ENCODE measurements at places on chromosomes 5 and 9. TPM values are rescaled to one million over a fixed set of nuclear protein-coding genes. Genes with fewer than 3 reads are reported as not detected.

DNA sequence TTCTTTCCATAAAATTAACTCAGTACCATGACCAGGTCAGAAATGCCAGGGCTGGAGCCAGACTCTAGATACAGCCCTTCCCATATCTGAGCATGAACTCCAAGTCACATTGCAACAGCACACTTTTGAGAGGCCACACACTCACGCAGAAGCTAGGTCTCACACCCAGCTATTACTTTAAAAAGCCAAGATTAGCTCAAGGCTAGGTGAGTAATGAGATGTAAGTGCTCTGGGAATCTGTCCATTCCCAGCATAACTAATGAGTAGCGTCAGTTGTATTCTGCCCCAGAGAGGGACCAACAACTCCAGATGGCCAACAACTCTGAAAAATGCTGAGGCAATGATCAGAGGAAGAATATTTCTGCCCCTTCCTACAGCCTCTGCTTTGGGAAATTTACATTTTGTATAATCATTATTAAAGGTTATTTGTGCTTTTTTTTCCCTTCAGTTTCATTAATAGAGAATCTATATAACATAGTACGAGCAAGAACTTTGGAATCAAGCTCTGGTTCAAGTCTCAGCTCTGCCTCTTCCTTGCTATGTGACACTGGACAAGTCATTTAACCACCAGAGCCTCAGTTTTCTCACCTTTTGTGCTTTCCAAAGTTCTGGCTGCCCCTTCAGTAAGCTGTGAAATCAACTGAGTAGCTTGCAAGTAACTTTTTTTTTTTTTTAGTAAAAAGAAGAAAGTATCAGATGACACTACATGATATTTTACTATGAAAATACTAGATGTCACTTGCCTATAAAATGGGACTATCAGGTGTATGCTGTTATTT lies 118.3 kb downstream of the NR6A1 start:
- peak; percentile 72 for DNase-seq

GRCh38 chr5:139897342-139897741 lies 101.7 kb downstream of the PSD2 start:
- DNase-seq, result no peak

DNA sequence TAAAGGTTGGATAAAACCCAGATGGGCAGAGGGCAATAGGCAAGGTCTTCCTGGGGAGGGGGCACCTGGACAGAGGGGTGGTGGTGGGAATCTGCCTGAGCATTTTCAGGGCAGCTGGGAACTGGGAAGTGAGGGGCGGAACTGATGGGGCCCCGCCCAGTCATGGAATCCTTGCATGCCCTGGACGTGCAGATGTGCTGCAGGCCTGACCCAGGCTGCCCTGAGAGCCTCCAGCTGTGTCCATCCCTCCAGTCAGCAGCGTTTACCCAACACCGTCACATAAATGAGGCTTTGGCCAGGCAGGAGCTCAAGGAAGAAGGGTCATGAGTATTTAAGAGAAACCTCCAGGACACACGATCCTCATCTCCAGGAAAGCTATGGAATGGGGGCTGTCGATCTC lies 70.3 kb downstream of the DAB2IP start:
- DNase-seq, result no peak

DNA sequence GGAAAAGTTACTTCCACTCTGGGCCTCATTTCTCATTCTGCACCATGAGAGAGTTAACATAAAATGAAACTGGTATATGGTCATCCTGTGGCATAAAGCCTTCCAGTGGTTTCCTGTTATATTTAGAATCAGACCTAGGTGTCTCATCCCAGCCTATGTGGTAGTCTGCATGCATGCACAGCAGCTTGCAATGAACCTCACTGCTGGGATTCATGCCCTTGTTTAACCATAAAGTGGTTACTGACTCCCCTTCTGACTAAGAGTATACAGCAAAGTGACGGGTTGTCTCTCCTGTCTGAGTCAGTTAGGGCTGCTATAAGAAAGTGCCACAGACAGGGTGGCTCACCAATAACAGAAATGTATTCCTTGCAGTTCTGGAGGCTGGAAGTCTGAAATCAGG lies 14.7 kb upstream of the TDRD7 start:
- DNase-seq, result peak; percentile 14

DNA sequence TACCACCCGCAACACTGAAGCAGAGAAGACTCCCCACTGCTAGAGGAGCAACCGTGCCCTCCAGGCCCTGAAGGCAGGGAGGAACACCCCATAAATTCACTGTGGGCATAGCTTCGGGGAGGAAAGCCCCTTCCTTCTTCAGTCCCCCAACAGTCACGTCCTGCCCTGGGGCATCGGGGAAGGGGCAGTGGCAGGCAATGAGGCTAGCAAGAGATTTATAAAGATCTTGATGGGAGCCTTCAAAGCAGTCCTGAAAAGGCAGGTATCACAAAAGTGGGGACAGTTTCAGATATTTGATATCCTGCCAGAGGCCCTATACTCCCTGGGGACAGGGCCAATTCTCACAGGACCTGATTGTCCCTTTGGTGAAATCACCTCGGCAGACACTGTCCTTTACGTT lies 16.9 kb upstream of the TRIM14 start:
- no peak for DNase-seq

LVRN gene
- 0.11 TPM for total RNA-seq

IL5 gene
- total RNA-seq, result not detected

GRCh38 chr9:135751501-135751900 lies 49.5 kb downstream of the KCNT1 start:
- DNase-seq, result no peak

DNA sequence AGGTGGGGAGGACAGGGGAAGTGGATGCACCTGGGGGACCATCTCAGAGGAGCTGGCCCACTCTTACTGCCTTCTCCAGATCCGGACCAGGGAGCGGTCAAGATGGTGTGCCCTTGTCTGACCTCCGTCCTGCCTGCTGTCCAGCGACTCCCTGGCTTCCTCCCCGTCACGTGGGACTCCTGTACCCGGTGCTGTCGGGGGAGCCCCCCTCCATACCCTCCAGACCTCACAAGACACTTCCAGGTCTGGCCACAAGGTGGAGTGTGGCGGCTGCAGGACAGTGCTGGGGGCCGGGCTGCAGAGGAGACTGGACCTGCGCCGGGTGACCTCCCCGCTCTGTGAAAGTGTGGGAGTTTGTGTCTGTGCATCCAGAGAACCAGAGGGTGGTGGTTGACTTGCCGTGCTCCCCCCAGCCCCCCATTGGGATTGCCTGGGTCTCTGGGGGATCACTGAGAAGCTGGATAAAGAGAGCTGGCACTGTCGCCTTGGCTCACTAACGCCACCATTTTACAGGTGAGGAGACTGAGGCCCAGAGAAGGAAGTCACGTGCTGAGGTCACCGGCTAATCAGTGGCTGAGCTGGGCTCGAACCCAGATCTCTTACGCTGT lies 1.9 kb upstream of the CRB2 start:
- DNase-seq, result peak; percentile 45

IFNB1 gene
- not detected for total RNA-seq

PCDHA6 gene
- total RNA-seq, result not detected

GRCh38 chr9:133377721-133378216 lies 1.6 kb downstream of the STKLD1 start:
- peak; percentile 55 for DNase-seq

GRCh38 chr9:128917151-128917849 lies 3.5 kb upstream of the PHYHD1 start:
- peak; percentile 71 for DNase-seq

DNA sequence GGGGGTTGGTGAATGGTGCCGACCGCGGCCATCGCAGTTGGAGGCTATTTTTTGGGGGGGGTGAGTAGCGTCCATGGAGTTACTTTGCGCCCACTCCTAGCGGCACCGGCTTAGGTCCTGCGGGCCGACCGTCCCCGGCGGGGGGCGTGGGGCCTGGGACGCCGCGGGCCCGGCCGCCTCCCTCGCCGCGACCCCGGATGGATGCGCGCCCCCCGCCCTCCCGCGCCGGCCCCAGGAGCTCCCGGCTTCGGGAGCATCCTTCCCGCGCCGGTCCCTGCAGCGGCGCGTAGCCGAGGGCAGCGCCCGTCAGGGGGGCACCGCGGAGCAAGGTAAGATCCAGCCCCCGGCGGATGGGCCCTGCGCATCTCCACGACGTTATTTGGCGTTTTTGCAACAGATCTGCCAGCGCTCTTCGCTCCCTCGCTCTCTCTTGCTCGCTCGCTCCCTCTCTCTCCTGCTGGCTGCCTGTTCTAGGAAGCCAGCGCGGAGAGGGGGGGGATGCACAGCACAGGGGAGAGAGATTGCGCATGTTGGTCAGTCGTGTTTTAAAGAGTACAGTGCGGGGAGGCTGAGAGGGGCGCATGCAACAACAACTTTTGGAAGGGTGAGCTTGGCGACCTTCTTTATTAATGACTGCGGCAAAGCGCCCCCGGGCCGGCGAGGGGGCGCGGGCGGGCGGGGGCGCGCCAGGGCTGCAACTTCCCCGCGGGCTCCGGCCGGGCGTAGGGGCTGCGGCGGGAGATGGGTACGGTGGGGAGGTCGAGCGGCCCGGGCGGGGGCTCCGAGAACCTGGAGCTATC lies 413 bp downstream of the JADE2 start:
- DNase-seq, result peak; percentile 76

DNA sequence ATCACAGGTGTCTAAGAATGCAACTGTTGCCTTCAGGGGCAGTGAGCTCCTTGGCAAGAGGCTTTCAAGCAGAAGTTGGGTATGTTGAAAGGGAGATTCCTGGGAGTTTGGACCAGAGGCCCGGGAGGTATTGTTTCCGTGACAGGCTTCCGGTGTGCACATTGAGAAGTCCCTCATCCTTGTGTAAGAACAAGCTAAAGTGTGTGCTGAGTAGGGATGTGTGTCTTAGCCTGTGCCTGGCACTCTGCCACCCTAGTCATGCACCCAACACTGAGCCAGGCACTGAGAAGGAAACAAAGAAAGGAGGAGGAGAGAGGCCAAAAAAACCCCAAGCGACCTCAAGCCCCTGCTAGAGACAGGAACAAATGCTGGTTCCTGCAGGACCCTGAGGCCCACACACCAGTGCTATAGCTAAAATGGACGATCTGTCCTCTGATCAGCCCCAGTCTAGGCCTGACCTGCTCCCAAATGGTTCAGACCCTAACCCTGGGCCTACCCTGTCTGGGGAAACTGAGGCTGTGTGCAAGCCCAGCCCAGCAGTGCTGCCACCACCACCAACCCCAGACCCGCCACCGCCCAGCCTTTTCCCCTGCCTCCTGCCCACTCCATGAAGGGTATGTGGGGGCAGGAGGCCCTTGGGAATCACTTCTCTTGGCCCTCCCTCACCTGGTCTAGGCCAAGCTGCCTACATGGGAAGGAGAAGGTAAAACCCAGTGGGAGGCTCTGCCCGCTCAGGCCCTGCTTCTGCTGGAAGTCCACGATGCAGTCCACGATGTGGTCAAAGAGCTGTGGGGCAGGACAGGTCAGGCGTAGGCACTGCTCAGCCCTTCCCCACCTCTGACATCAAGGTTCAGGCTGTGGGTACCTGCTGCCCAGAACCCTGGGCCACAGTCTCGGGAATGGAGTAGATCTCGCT lies 12.6 kb downstream of the HK3 start:
- DNase-seq, result no peak

DNA sequence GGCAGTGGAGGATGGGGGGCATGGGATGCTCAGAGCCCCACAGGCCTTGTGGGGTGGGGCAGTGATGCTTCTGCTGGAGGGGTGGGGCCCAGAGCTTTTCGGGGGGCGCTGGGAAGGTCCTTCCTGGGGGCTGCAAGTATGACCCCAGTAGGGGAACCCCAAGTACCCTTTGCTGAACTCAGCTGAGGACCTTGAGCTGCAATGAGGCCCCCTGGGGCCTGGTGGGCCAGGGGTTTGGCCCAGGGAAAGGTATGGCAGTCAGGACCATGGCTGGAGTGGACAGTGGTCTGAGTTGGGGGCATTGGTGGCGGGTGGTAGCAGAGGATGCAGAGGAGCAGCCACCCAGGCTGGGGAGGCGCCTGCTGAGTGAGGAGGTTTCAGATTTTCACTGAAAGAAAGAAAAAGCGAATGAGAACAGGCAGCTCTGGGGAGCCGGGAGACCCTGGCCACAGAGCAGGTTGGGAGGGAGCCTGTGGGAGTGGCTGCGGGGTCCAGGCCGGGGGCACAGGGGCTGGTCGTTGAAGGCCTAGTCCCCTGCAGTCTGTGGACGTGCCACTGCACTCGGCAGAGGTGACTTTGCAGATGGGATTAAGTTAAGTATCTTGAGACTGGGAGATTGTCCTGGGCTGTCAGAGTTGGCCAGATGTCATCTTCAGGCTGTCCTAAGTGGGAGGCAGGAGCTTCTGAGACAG lies 19.2 kb downstream of the WNK2 start:
- no peak for DNase-seq

- DNase-seq, result peak; percentile 41
Observed at GRCh38 chr5:80703747-80704146, 49.0 kb upstream of the DHFR start.

- no peak for DNase-seq
Observed at GRCh38 chr9:20783057-20784038, 99.3 kb downstream of the FOCAD start.

GRCh38 chr9:96100385-96101300 lies 201.3 kb downstream of the HSD17B3 start:
- DNase-seq, result no peak

GRCh38 chr5:58752104-58752503 lies 169.2 kb downstream of the RAB3C start:
- DNase-seq, result no peak

DNA sequence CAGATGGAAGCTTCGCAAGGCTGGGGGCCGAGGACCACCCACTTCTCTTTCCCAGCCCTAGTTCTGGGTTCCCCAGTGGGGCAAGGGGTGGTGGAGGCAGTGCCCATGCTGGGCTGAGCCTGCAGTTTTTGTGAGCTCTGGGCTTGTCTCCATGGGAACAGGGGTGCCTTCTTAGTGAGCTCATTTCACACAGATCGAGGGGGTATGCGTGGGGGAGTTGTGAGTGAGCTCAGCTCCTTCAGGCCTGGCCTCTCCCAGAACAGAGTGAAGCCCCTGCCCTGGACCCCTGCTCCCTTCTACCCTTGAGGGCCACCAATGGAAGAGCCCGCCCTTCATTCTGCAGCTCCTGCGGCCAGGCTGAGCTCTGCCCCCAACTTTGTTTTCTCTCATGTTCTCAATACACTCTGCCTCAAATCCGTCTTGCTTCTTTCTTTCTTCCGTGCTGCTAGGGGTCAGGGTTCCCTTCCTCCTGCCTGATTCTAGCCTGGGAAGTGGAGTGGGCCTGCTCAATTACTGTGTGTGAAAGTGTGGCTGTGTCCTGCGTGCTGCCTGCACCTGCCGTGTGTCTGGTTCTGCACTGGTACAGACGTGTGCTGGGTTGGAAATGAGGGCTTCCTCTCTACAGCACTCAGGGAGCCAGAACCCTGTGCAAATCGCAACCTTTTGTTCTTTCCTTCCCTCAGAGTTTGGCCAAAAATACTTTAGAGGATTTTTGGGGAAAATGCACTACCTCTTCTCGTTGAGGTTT lies 9.0 kb upstream of the MYOZ3 start:
- DNase-seq, result no peak

ENHO gene
- 0.29 TPM for total RNA-seq

GRCh38 chr5:36743891-36744772 lies 132.4 kb upstream of the NIPBL start:
- DNase-seq, result peak; percentile 81

Data from LHCN-M2 (cell line).